Progenitor cell of endocrine pancreas (in vitro differentiated cells): ENCODE measurements at places on chromosomes 4 and X.

GRCh38 chr4:38188631-38189101 is 228.5 kb downstream of the PTTG2 start:
- DNase-seq = no peak

DNA sequence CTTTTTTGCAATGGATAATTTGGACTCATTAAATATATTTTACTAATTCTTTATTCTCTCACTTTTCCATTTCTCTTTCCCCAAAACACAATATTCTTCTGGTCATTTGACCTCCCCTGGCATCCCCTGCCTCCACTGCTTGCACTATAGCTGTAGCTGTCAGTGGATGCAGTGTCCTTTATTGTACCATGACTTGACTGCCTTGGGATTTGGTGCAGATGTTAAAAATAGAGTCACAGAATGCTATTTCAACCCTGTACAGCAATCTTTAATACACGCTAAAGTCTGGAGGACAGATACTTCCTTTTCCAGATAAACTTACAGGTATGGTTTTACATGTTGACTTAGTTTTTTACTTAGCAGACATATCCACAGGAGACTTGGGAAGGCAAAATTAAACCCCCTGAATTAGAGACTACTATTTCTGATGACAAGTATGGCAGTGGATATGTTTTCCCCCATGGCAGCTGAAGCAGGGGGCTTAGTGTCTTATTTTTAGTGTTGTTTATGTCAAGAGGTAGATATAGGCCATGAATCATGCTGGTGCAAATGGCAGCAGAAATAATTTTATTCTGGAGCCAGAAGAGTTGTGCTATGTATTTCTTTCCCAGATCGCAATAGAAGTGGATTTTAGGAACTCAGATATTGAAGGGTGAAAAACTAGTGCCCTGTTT is 461.4 kb downstream of the NAF1 start:
- DNase-seq = no peak

DNA sequence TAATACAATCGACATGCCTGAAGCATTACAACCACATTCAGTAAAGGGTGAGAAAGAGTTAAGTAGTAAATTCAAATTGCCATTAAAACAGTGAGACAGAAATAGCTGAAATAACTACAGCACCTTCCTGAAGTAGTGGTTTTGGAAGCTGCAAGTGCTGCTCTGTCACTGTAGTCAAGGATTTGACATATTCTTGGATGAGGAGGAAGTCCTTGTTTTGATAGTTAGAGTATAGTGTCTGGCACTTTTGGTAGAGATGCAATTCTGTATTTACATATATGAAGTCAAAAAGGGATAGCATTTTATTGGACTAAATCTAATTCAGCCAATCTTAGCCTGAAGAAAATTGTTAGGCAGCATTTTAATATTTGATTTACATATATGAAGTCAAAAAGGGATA is 1559.6 kb downstream of the TECRL start:
- no peak for DNase-seq

GRCh38 chr4:53960843-53961242 is 103.6 kb downstream of the CHIC2 start:
- no peak for DNase-seq

DNA sequence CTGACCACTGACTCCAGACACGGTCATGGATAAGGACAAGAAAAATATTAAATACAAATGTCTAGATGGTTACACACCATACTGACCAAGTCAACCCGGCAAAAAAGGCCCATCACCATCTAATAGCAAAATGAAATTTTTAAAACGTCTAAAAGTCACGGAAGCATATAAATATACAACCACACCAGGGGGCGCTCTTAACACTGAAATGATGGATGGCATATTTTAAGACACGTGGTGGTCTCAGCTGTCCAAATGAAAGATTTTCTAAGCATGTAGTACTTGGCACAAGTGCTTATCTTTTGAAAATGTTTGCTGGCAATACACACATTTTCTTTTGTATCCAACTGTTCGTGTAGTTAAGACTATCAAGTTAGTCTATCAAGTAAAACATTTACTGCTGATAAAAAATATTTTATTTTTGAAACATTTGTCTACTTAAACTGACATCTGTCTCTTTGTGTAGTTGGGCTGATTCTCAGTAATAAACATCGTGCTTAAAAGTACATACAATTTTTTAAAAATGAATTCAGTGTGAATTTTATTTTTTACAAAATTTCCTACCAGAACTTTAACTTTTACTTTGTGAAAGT is 64.6 kb downstream of the COX7B2 start:
- DNase-seq = peak; percentile 28

DNA sequence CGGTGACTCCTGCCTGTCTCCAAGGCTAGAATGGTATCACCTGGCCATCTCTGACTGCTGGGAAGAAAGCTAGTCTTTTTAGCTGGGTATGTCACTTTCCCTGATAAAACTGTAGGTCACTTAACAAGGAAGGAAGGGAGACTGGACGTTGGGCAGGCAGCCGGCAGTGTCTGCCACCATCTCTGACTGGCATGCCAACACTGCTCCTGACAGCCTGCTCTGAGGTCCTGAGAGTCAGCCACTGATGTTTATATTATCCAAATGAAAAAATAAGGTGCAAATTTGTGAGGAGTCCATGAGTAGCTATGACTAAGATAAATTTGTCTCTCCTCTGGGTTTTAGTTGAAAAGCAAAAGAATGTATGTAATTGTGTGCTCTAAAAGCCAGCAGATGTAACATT is 77.2 kb downstream of the SNX25 start:
- no peak for DNase-seq

GRCh38 chr4:28357990-28358389 is 1497.3 kb downstream of the STIM2 start:
- DNase-seq = no peak

DNA sequence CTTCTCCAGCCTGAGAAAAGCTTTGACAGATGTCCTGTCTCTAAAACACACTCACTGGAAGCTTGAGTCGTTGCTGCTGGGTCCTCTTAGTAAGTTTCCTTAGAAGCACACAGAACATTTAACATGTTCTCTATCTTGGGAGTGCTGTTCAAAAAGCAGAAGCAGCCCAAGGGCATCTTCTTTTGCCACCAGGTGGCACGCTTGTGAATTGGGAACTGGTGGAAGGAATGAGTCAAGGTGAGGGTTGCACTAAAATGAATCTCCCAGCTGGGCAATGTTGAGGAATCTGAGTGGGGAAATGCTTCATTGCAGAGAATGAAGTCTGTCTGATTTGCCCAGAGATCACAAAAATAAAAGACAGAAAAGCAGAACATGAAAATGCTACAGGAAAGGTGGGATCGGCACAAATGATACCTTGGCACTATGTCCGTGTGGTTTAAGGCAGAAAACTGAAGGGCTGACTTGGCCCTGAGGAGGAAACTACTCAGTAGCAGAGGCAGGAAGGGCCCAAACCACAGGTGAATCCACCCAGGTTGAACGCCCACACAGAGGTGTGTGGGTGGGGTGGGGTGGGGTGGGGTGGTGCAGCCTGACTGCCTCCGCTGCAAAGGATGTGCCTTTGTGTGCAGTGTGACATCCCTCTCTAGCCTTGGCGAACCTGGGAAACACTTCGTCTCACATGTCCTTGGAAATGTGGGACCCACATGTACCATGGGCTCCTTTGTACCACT is 26.0 kb downstream of the KIT start:
- no peak for DNase-seq

DNA sequence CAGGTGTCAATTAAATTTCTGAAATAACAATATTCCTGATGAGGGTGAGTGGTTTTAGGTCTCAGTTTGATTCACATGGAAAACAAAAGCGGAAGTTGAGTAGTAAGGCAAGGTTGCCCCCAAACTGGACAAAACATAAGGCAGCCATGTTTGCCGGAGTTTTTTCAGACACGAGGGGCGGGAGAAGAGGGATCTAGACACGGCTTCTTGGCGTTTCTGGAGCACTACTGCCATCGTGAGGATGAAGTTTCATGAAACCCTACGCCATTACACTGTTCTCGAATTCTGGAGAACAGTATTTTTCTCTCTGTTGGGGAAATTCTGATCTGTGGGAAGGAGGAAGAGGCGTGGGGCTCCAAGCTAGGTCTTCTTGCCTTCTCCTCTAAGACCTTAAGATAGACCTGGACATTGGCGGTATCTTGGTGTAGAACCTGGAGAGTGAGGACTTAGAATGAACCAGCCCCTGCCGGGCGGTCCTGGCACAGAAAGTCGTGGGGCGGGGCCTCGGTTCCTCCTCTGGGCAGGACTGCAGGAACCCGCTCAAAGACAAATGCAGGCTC is 160.3 kb downstream of the OR13H1 start:
- DNase-seq = no peak

- DNase-seq = no peak
Observed at GRCh38 chr4:601612-602558, 23.5 kb upstream of the PDE6B start.
